ENCODE measurements at places on chromosomes 2 and 18. TPM values are rescaled to one million over a fixed set of nuclear protein-coding genes. Genes with fewer than 3 reads are reported as not detected.
A peak's percentile ranks its signal among the peaks of the same experiment; 100 is the strongest.

ABCB11 gene
- not detected for total RNA-seq

DNA sequence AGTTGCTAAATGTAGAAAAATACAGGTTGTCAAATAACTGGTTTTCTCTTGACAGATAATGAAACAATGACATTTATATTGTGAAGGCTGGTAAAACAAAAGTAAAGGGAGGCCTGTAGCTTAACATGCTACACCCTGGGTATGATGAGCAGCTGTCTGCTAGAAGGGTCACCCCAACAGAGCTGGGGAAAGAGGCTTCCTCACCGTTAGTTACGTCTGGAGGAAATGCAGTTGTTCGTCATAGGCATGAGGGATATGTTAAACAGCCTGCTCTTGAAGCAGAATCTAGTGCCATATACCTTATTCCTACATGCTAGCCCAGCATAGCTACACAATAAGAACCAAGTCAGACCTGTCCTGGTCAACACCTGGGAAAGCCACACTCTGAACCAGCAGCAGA, 49.9 kb downstream of the LPIN2 start:
- DNase-seq = no peak

- DNase-seq = no peak
Measured at GRCh38 chr2:106137731-106138521, 56.2 kb downstream of the UXS1 start.

- peak; percentile 99 for DNase-seq
Measured at GRCh38 chr2:61144697-61145268, 17.2 kb upstream of the C2orf74 start.

GRCh38 chr2:94923196-94923595, 52.0 kb downstream of the TEKT4 start:
- DNase-seq = no peak

GCKR gene
- 4.5 TPM for total RNA-seq

DNA sequence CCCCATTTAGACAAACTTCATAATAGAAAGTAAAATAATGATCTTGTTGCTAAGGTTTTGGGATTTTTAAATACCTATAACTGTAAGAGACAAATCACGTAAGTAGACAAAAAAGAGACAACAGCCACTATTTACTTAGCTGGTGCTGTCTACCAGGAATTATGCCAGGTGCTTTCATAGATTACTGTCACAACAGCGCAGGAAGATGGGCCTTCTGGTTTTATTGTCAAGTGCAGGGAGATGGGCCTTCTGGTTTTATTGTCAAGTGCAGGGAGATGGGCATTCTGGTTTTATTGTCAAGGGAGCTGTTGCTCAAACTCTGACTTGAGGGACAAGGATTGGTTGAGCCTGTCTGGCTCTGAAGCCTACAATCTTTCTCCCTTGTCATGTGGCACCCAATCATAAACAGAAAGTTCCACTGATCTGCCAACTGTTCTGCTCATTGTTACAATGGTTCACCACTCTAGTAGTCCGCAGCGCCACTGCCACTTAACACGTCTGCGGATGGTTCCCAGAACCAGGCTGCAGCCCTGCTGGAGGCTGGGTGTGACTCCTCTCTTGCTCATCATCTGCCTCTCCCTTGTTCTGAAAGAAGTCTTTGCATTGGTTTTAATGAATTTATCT, 95.0 kb downstream of the RNF144A start:
- peak; percentile 27 for DNase-seq

DNA sequence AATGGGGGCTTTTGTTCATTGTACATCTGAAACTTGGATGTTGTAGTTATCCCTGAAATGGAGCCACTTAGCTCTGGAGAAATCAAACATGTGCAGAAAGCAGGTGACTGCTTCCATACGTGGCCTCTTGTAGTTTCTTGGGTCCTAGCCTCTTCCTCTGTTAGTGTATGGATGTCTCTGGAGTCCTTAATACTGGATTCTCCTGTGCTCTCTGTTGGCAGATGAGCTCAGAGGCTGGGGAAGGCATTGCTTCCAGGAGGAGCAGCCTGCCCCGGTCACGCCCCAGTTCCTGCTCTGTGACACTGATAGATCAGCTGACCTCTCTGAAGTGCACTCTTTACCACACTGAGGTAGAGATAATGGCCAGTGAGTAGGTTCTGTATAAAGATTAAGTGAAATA, 176.2 kb downstream of the LDLRAD4 start:
- DNase-seq = no peak

RALBP1 gene
- total RNA-seq = 100 TPM

DNA sequence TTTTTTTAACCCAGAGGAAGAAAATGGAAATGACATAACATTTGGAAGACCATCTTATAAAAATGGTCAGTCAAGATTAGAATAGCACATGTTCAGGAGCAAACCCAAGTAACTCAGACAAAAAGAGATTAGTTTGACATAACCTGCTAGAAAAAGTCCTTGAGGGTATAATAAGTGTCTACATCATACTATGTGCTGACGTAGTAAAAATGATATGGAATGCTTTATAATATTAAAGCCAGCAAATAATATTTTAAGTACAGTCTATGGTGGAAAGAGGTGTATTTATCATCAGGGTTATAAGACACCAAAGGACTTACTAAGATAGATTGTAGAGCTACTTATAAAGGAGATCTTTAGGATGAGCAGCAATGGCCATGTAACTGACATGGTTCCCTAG, 169.0 kb downstream of the LTBP1 start:
- DNase-seq = no peak

- DNase-seq = no peak
Measured at GRCh38 chr2:224893848-224894247, 148.4 kb downstream of the DOCK10 start.

- DNase-seq = peak; percentile 55
Measured at GRCh38 chr2:109247812-109248211, 118.8 kb downstream of the SH3RF3 start.

CYP27C1 gene
- 0.41 TPM for total RNA-seq

B3GNT7 gene
- 0.27 TPM for total RNA-seq

GRCh38 chr2:9407363-9407811, 15.9 kb downstream of the ITGB1BP1 start:
- no peak for DNase-seq

NETO1 gene
- total RNA-seq = not detected

GRCh38 chr2:223897669-223898330, 47.3 kb downstream of the WDFY1 start:
- no peak for DNase-seq

DNAH6 gene
- 0.49 TPM for total RNA-seq

DNA sequence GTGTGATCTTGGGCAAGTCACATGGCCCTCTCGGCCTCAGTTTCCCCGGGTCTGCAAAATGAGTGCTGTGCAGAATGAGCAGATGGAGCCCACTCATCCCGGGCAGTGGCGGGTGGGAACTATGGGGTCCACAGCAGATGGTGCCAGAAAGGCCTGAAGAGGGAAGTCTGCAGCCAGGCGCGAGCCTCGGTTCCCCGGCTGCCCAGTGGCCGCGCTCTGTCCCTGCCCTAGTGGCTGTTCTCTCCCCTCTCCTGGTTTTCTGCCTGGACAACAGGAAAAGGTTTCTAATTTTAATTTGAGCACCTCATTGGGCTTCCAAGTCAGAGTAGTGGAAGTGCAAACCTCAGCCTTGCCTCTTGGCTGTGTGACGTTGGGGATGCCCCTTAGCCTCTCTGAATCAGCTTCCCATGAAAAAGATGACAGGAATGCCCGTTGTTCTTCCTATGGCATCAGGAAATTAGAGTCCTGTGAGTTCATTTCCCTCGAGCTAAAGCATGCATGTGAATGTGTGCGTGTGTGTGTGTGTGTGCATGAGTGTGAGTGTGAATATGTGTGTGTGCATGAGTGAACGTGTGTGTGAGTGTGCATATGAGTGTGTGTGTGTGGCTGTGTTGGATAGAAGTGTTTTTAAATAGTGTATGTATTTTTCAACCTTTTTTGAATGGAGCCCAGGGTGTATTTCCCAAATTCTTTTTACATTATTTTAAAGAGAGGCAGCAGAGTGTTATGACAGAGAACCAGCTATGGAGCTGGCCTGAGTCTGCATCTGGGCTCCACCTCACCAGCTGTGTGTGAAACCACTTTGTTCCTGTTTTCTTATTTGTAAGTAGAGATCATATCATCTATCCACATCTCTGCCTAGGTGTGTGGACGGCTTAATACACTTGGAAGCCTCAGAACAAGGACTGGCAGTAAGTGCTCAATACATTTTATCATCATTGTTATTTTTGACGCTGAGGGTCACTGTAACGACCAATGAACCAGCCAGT, 41.3 kb downstream of the RRM2 start:
- DNase-seq = no peak

C2orf78 gene
- total RNA-seq = not detected

CPO gene
- total RNA-seq = not detected

RAB6C gene
- total RNA-seq = not detected

- DNase-seq = peak; percentile 95
Measured at GRCh38 chr2:188628989-188629752, 337.5 kb downstream of the GULP1 start.

Measured in fibroblast of the aortic adventitia (primary cell).